ENCODE measurements at places on chromosomes 6 and 20.

DNA sequence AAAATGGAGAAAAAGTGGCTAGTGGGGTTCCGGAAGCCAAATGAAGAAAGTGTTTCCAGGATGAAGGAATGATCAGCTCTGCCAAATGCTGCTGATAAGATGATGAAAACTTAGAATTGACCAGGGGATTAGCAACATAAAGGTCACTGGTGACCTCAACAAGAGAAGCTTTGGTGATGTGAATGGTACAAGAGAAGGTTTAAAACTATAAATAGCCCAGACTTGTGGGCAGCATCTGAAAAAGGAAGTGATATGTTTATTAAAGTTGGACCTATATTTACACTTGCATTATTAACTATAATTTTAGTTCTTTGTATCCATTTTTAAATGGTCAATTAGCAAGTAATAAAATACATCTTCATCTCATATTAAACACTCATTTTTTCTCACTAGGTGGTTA is 45.1 kb downstream of the CGA start:
- no peak for DNase-seq

- no peak for DNase-seq
These were observed 44.1 kb downstream of the DUSP22 start for GRCh38 chr6:336159-337114.

DNA sequence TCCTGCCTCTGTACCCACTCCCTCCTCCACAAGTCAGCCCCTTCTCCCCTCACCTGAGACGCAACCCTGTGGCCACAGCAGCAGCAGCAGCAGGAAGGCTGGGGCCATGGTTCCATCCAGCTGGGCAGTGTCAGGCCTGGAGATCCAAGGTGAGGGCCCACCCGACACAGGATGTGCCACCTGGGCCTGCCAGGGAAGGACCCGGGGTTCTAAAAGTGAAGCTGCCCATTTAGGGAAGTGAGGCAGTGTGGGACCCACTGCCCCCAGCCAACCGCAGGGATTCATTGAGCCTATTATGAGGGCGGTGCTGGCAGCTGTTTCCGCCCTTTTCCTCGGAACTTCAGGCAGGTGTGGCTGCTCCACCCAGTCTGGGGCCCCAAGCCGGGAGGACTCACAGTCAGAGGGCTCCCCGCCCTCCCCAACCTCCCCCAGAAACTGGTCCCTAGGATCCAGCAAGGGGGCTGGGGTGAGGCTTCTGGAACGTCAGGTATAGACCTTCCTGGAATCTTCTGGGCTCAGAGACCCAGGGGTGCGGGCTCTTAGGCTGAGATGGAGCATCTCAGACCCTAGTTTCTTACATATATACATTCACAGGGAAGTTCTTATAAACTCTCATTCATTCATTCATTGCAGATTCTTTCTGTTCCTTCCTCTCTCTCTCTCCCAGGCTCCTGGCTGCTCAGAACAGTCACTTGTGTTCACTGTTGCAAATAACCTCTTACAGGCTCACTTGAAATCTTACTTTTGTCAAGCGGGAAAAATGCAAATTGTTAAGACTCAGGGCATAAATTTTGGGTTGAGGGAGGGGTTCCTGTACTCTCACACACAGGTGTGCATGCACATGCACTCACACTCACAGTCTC is at the start of gene TREML2:
Gene TREML2, minus strand, starts transcription at position 249 of the 863 bp plus-strand sequence. Its CDS starts 141 bp downstream, at position 108.
- no peak for DNase-seq

DNA sequence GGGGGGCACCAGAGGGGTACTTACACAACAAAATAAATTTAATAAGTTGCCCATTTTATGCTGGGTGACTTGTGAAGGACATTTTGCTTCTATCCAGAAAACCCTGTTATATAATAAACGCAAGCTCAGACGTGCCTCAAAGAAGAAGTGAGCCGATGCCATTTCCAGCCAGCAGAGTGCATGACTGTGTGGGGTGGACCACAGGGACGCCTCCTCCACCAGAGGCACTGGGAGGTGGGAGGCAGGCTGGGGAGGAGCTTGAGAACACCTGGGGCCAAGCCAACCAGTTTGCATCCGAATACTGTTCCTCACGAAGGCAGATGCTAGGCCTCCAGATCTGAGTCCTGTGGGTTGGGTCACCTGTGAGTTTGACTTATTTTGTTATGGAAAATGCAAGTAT is 363.8 kb downstream of the RNGTT start:
- DNase-seq = no peak

- DNase-seq = no peak
These were observed 13.2 kb upstream of the HMGA1 start for GRCh38 chr6:34223381-34223955.

GRCh38 chr6:45930420-45931040 is 85.1 kb downstream of the CLIC5 start:
- DNase-seq = no peak

DNA sequence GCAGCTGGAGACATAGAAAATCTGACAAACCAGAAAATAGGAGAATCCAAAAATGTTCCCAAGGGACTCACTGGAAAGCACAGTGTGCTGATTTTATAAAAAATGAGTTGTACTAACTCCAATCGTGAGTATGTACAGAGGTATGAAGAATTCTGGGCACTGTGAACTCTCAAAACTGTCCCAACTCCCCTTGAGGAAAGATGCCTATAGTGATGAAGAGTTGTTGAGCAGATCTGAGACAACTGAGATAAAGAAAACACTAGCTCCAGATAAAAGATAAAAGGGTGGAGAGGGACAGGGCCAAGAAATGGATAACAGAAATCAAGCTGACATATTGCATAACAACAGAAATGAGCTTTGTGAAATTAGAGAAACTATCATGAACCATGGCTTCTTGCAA is 481.4 kb downstream of the MAFB start:
- DNase-seq = no peak

GRCh38 chr6:25889877-25890853 is 16.1 kb upstream of the SLC17A3 start:
- DNase-seq = peak; percentile 59

DNA sequence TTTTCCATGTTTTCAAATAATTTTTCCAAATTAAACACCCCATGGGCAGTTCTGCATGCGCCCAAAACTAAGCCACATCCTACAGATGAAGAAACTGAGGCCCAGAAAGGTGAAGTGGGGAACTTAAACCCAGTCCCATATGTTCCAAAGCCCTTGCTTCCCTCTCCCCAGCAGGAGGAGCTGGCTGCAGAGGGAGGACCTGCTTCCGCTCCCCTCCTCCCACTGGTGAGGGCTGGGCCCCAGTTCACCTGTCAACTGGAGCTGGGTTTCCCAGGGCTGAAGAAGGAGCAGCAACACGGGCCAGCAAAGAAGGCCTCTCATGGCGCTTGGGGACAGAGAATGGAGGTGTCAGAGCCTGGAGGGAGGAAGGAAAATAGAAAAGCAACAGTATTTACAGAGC is 1.4 kb upstream of the RBPJL start:
- DNase-seq = no peak

DNA sequence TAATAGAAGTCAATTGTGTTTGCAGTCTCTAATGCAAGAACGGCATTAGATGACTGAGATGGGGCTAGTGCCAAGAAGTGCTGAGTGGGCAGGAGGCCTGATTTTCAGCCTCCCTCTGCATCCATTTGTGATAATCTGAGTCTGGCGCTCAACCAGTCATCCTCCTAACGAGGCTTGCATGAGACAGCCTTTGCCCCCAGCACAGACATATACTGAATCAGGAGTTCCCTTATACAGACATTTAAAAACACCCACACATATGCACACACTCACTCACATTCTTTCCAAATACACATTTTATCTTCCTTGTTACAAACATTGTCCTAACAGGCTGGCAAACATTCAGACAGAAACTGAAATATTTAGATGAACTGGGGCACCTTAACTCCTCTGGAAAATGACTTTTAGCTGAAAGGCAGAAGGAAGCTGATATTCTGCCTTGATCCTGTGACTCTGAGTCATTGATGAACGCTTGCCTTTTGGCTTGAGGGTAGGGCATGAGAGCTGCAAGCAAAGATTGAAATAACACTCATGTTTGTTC is 562.3 kb downstream of the DHX35 start:
- peak; percentile 36 for DNase-seq

GRCh38 chr6:73519926-73520687 is 725 bp downstream of the EEF1A1 start:
- no peak for DNase-seq

- DNase-seq = no peak
These were observed 155.5 kb downstream of the LRFN2 start for GRCh38 chr6:40431706-40432105.

DNA sequence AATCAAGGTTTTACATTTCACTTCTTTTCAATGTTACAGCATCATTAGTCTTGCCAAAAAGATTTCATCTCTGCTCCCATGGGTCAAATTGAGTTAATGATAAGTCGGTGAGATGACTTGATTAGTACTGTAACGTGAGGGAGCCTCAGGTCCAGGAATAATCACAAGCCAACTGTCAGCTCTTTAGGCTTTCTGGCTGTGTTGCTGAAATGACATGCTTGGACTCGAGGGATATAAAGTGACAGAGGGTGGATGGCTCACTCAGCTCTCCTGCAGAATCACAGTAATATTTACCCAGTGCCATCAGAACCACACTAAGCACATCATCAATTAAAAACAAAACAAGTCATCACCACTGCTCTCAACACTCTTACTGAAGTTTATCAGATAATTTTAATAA is 196.2 kb upstream of the THEMIS start:
- no peak for DNase-seq

GRCh38 chr6:138795809-138796603 is at the start of gene ECT2L:
Gene ECT2L, plus strand, starts transcription at chr6:138796087. Its CDS starts 17,188 bp downstream, at chr6:138813275.
- no peak for DNase-seq

DNA sequence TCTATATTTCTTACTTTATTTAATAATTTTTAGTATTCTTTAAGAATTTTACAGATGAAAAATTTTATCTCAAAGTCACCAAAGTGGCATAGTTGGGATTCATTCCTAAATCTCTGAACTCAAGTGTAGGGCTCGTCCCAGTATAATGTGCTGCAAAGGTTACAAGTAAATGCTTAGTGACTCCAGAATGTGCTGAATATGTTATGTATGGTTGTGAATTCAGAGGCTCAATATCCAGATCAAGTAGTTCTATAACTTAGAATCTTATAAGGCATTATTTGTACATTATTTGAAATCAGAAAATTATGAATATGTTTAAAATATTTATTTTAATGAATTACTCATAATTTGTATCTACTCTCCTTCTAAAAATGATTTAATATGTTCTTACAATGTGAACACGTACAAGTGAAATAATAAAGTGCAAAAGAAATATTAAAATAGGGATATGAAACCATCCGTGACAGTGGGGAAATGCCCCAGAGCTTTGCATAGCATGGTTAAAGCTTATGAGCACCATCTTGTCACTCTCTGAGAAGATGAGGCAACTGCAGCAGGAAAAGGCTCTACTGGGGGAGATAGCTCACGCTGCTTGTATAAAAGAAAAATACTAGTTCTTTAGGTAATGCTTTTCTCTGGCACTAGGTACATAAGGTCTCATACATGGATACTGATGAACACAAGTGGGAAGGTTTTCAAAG is 259.0 kb downstream of the FOXC1 start:
- no peak for DNase-seq

GRCh38 chr20:37531856-37532255 is 4.2 kb upstream of the BLCAP start:
- DNase-seq = no peak

GRCh38 chr6:132190815-132191175 is 210.5 kb downstream of the MOXD1 start:
- no peak for DNase-seq

DNA sequence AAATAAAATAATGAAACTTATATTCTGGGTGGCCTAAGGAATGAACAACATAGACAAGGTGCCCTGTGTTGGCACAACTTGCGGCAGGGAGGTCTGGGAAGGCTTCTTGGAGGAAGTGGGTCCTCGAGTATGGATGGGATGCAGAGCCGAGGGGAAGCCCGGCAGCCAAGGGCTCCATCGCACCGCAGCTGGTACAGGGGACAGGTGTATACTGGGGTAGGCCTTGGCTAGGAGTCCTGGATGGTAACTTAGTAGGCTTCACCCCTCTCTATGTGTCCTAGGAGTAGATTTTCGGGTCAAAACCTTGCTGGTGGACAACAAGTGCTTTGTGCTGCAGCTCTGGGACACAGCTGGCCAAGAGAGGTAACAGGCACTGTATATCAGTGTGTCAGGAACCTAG is 28.0 kb downstream of the RAB44 start:
- DNase-seq = no peak

DNA sequence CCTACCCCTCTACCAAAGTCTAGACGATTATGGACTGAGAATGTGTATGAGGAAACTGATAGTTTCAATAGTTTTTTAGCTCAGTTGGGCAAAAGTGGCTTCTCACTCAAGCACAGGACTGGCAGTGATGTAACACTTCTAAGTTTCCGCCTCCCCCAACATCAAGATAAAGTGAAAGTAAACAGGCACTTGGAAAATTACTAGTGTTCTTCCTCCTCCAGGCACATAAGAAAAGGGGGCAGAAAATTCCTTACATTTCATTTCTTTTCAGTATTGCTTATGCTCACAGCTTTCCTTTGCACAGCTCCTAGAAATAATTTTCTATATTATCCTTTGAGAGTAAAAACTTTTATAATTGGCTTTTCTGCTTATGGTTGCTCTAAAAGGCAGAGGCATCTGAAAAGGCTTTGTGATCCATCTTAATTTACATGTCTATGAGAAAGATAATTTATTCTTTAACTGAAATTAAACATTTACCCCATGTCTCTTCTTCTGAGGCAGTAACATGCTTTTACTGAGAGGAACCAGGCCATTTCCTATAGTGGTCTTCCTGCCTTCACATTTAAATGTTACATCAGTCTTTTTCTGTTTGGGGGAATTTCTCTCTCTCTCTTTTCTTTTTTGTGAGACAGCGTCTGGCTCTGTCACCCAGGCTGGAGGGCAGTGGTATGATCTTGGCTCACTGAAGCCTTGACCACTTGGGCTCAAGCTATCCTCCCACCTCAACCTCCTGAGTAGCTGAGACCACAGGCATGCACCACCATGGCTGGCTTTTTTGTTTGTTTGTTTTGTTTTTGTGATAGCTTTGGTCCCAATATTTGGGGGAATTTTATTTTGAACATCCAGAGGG is 65.0 kb upstream of the EEF1A1 start:
- DNase-seq = peak; percentile 86

DNA sequence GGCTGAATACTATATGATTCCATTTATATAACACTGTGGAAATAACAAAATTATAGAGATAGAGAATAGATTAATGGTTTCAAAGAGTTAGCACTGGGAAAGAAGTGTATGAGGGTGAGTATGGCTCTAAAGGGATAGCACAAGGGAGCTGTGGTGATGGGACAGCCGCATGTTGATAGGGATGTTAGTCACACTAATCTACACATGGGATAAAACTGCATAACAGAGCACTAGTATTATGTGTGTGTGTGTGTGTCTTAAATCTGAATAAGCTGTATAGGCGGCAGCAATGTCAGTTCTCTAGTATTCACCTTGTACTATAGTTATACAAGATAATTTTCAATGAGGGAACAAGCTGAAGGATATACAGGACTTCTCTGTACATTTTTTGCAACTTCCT is 5.8 kb downstream of the CGA start:
- DNase-seq = no peak
